ENCODE measurements at places on chromosomes 5 and 9.

- no peak for DNase-seq
Observed at GRCh38 chr9:102728946-102729345, 266.2 kb upstream of the CYLC2 start.

- no peak for DNase-seq
Observed at GRCh38 chr9:17799369-17799768, 220.5 kb downstream of the SH3GL2 start.

DNA sequence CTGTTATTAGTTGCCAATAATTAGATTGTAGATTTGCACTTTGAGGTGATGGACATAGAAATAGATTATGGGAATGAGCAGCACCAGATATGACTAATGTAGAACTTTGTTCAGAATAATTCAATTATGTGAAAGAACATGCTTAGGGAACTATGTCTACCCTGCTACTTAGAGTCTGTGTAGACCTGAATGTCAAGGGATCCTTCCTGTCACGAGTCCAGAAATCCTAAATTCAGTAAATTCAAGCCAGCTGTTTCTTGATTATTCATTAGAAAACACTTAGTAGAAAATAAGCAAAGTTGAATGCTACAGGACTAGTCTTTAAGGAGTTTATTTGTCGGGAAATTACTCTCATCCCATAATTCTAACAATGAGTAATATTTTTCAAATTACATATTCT is 887.3 kb upstream of the SEMA6A start:
- no peak for DNase-seq

DNA sequence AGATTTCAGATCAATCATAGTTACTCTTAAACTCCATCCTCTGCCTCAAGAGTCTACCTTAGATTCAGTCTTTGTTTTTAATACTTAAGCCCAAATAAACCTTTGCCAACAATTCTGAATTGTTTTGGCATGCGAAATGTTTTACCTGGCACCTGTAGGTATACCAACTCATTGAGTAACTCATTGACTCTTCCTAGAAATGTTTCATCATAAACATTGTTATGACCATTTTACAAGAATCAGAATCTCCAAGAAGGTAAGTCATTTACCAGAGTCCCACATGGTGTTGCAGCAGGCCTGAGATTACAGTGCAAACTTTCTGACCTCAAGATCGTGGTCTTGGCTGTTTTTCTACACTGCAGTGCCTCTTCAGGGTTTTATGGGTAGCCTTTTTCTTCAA is 750.4 kb downstream of the BRINP1 start:
- no peak for DNase-seq

DNA sequence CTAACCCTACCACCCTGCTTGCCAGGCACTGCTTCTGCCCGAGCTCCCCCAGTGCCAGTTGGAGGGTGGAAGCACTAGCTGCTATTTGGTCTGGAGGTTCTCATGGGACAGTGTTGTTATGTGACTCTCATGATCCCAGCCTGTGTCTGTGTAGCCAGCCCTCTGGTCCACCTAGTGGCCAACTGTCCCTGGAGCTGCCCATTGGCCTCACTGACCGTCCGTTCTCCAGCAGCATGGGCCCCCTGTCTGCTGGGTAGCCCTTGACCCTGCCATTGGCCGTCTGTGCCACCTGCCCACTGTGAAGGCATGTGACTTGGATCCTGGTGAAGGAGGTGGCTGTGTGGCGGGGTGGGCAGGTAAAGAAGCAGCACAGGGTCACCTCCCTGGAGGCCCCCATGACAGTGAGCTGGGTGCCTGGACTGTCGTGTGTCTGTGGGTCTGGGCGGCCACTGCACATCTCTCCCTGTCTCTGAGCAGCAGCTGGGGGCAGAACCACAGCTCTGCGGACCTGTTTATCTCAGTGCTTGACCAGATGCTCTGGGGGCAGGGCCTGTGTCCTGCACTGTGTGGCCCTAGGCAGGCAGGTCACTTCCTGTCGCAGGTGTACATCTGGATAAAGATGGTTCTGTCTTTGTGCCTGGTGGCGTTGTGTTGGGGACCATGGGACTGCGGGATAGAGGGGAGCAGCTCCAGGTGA is 11.4 kb downstream of the PHF2 start:
- no peak for DNase-seq

Data from right renal cortex interstitium (tissue), 3 donors.